ACHN (cell line): ENCODE measurements at places on chromosomes 16 and 17.
A peak's percentile ranks its signal among the peaks of the same experiment; 100 is the strongest.

- no peak for DNase-seq
Observed at GRCh38 chr17:34486761-34487160, 92.6 kb upstream of the TMEM132E start.

DNA sequence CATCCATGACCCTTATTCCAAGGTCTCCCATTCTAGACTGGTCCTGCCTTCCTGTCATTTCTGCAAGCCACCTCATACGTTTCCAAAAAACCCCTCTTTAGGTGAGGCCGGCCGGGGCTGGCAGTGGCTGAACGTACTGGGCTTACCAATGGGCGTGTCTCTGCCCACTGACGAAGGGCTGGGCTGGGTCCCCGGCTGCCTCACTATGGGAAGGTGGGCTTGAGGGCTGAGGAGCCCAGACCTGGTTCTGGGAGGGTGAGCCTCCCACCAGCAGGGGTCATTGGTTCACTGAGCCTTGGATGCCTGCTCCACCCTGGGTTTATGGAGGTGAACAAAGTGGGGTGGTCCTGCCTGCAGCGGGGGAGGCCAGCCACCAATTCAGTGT lies 19.9 kb downstream of the KDM8 start:
- no peak for DNase-seq

- peak; percentile 98 for DNase-seq
Observed at GRCh38 chr16:30741461-30741914, 6.7 kb upstream of the PHKG2 start.

GRCh38 chr17:76246080-76247066 lies 6.1 kb upstream of the RNF157 start:
- DNase-seq, result no peak

- DNase-seq, result peak; percentile 65
Observed at GRCh38 chr17:80253631-80254395, 6.8 kb upstream of the RNF213 start.

DNA sequence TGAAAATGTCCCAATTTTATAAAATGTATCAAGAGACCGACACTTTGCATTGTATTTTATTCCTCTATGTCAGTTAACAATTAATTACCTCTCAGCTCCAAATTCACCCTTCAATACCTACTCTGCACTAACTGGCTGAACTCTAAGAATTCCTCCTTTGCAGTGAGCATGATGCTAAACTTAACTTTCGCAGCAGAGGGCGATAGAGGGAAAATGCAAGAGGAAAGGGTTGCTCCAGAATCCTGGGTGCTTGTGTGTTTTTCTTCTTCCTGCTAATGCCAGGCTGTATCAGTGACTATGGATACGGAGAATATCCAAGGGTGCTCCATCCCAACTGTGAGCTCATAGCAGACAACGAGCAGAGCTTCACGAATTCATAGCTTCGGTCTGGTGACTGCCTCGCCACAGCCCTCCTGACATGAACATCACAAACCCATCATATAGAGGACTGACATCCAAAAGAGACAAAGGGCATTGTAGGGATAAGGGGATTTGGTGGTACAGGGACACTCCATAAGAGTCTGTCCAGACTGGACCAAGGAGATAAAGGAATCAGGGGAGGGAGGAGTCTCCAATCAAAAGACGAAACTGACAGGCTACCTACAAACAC lies 172.9 kb downstream of the STX8 start:
- DNase-seq, result peak; percentile 60

- peak; percentile 53 for DNase-seq
Observed at GRCh38 chr17:549177-550040, 165.2 kb downstream of the VPS53 start.

DNA sequence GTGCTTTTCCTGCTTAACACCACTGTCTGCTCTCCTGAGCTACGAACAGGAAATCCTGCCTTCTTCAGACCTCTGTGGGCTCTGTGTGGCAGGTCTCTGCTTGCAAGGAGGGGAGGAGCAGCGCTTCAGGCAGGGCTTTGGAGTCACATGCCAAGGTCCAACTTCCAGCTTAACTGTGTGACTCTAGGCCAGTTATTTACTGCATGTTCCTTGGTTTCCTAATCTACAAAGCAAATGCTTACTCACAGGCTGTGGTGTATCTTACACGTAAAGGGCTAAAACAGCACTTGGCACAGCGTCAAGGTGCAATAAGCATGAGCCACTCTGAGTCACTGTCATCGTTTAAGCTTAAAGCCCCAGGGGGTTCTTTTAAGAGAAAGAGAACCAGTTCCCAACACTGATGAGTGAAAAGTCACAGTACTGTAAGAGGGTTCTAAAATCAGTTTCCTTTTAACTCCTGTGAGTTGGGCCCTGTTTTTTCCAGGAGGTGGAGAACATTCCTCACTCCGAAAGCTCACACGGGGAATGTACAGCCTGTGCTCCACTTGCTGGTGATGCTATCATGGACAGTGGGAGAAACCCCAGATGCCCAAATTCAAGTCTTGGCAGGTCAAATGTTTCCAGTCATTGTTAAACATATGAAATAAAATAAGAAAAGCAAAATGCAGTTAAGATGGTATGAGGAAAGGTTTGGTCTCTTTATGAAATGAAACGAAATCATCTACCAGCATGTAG lies 54.1 kb upstream of the BCAR1 start:
- peak; percentile 100 for DNase-seq

DNA sequence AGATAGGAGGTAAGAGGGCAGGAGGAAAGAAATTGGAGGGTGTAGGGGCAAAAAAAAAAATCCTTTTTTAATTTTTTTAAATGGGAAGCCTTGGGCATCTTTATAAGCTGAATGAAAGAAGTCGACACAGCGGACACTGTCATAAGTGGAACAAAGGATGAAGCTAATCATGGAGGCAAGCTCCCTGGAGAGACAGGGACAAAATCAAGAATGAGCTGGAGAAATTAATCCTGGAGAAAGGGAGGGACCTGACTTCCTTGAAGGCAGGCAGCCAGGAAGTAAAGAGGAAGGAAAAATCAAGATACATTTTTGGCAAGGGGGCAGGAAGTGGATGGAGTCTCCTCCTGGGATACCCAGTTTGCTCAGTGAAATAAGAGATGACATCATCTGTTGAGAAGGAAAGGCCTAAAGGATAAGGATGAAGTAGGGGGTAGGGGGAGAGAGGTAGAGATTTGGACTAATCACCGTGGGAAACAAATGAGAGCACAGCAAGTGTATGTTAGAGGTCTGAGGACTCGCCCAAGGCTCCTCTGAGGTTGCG lies 179.3 kb downstream of the SLC39A11 start:
- no peak for DNase-seq

DNA sequence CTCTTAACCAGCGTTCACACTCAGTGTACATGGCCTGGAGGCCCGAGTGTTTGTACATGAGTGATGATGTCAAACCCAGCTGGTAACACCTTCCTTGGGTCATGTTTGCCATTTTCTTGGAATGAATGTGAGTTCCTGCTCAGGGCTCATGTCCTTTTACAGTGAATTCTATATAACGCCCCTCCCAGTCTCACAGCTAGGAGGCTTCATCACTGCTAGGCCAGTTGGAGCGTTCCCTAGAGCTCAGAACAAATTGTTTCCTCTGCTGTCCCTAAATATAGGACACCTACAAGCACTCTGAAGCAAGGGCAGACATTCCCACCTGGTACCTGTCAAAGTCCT lies 5.5 kb downstream of the TIMM22 start:
- DNase-seq, result no peak

DNA sequence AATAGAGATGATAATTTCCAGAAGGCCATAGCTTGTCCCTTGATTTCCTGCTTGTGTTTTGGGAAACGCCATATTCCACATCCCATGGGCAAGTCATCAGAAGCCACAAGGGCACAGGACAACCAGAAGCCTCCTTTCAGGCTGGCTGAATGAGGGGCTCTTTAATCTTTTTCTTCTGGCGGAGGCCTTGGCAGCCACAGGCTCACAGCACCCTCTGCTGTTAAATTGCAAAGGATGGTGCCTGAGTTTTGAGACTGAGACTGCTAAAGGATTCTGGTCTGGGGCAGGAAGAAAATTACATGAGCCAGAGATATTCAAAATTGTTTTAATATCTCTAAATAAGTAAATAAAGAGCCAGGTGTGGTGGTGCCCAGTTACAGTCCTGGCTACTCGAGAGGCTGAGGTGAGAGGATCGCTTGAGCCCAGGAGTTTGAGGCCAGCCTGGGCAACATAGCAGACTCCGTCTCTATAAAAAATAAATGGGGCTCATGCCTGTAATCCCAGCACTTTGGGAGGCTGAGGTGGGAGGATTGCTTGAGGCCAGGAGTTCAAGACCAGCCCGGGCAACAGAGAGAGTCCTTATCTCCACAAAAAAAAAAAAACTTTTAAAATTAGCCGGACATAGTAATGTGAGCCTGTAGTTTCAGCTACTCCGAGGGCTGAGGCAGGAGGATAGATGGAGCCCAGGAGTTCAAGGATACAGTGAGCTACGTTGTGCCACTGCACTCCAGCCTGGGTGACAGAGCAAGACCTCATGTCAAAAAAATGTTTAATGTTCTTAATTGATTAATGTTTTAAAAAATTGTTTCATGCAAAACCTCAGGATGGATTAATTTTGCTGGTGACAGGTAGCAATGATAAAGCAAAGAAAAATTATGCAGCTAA lies 26.3 kb downstream of the AARSD1 start:
- DNase-seq, result peak; percentile 58

- no peak for DNase-seq
Observed at GRCh38 chr17:45227926-45228762, 6.5 kb downstream of the FMNL1 start.

DNA sequence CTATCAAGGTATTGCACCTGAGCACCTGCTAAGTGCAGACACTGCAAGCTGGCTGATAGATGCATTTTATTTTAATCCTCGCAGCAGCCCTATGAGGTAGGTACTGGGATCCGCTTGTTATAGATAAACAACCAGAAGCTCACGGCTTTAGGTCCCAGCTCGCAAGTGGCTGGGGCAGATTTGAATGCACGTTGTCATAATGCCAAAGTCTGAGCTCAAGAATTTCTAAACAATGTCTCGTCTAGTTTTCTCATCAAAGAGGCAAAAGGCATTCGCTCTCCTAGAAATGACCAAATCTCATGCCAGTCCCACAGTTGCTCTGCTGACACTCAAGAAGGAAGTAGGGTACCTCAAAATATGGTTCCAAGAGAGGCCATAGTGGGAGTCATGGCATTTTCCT lies 20.5 kb downstream of the SOX9 start:
- no peak for DNase-seq

- no peak for DNase-seq
Observed at GRCh38 chr17:68399638-68400403, 57.5 kb downstream of the WIPI1 start.

- no peak for DNase-seq
Observed at GRCh38 chr17:51154176-51154575, 817 bp downstream of the NME1 start.

DNA sequence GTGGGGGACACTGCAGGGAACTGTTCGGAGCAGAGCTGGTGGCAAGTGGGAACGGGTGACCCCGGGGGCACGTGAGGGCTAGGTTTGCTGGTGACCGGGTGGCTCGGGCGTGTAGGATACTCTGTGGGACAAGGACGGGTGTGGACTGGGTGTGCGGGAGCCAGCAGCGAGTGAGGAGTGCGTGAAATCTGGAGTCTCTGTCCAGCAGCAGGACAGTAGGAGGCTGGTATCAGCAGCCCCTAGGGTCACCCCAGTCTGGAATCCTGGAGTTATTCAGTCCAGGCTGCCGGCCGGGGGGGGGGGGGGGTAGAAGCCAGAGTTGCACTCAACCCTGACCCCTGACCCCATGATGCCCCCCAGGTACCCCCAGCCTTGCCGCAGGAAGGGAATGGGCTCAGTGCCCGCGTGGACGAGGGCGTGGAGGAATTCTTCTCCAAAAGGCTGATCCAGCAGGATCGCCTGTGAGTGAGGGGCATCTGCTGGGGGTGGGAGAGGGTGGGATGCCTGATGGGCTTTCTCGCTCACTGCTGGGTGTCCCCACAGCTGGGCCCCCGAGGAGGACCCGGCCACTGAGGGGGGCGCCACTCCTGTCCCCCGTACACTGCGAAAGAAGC lies 6.2 kb downstream of the ACD start:
- DNase-seq, result peak; percentile 24

- DNase-seq, result peak; percentile 19
Observed at GRCh38 chr17:75153780-75154194, 525 bp downstream of the JPT1 start.

- no peak for DNase-seq
Observed at GRCh38 chr17:77999413-78000173, 41.1 kb downstream of the TNRC6C start.

DNA sequence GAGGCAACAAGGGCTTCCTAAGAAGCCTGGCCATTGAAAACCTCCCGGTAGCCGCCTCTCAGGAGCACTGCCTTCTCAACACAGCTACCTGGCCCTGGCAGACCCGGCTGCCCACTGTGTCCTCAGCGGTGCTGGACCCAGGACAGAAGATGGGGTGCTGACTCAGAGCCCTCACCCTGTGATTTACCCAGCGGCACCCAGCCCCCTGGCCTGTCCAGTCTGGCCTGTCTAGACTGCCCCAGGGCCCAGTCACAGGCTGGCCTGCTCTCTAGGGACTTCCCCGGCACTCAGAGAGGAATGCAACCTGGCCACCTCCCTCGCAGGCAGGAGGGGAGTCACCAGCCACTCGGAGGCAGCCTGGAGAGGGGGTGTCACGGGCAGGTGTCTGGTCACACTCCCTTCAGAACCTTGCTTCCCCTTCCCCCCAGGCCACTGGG lies 20.1 kb downstream of the PIEZO1 start:
- no peak for DNase-seq

- DNase-seq, result no peak
Observed at GRCh38 chr16:85124636-85125346, 12.5 kb upstream of the CIBAR2 start.
